ENCODE measurements at places on chromosomes 2 and 18.
A peak's percentile ranks its signal among the peaks of the same experiment; 100 is the strongest.

GRCh38 chr18:394987-395362, 105.5 kb downstream of the COLEC12 start:
- no peak for DNase-seq

DNA sequence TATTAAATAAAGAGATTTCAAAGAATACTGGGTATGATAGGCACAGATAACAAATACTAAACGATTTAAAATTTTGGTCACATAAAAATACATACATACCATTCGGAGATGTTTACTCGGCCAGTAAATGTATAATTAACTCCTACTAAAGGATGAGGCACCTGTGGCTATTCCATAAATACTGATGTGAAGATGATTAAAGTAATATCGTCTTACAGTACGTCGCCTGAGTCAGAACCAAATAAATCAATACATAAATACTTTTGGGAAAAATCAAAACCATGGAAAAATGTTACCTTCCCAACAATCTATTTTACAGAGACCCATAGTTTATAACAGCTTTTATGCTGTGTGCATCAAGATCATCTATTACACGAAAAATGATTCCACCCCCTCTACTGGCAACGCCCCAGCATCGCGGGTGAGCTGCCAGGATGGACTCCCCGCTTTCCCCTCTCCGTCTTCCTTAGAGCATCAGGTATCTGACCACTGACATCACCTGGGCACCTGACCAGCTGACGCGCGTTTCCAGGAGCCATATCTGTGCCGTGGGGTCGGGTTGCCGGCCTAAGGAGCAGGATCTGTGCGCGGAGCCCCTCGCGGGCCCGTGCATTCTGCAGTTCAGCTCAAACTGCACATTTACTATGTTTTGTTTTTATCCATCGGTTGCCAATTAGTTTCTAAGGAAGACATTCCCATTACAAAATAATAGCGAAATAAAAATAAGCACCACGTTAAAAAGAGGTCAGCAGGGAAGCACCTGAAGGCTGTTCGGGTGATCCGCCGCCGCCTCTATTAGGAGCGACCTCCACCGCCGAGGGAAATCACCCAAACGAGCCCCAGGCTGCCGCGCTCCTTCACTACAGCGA, 901 bp downstream of the ICA1L start:
- peak; percentile 62 for DNase-seq

DNA sequence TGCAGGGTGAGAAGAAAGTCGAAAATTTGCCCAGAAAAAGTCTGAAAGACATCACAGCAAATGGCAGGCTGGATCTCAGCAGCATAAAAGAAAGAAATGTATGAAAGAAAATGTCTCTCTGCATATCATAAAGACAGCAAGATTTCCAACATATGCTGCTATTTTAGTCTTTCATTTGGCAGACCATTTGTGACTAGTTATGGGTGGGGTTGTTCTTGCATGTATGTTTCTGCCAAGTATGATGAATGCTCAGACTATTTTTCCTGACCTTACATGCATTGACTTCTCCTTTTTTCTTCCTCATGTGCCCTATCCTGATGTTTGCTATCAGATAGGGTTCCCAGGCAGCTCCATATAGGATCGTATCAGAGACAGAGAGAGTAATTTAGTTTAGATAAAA, 58.5 kb upstream of the PARD3B start:
- DNase-seq = no peak

DNA sequence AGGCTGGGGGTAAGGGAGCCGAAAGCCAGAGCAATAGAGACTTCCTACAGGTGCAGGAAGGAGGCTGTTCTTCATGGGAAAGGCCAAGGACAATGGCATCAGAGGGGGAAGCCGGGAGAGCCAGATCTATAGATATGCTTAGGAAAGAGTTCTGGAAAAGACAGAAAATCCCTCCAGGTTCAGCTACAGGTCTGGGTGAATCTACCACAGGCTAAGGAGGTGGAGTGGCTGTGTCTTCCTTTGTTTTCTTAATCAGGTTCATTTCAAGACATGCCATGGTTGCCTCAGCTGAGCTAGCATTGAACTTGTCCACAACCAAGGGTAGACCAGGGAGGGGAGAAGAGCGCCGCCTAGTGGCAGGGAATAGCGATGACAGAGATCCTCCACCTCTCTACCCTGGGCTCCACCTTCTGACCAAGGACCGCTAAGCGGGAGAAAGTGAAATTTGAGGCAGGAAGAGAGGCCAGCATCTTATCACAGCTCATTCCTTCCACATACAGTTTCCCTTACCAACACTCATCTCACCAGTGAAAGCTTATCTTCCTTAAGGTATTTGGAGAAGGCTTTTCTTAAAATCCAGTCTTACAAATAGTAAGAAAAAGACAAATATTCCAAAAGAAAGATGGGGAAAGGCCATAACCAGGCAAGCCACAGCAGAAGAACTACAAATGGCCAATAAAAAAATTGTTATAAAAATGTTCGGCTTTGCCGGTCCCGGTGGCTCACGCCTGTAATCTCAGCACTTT, 74.2 kb downstream of the VIT start:
- peak; percentile 12 for DNase-seq

GRCh38 chr2:180596453-180596852, 384.0 kb upstream of the UBE2E3 start:
- no peak for DNase-seq

DNA sequence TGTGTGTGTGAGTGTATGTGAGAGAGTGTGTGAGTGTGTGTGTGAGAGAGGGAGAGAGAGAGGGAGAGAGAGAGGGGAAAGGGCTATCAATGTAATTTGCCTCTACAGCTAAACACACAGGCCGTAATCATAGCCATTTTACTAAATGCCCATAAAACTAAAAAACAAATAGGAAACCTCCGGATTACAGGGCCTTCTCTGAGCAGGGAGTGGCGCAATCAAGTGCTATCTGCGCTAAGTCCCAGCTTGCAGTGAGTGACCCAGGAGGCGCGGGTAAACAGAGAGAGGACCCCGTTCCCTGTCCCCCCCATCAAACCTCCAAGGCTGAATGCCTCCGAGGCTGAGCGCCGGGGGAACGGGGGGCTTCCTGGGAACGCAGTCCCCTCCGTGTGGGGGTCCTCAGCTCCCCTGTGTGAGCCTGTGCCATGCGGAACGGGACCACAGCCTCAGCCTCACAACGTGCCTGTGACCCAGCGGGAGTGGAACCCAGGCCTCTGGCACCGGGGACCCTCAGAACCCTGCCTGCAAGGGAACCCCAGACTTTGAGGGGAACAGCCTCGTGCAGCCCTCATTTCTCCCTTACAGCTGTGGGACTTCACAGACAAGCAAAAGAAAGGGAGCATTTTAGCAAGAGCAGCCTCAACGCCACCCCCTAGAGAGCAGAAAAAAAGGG, 54.7 kb upstream of the ID2 start:
- no peak for DNase-seq

DNA sequence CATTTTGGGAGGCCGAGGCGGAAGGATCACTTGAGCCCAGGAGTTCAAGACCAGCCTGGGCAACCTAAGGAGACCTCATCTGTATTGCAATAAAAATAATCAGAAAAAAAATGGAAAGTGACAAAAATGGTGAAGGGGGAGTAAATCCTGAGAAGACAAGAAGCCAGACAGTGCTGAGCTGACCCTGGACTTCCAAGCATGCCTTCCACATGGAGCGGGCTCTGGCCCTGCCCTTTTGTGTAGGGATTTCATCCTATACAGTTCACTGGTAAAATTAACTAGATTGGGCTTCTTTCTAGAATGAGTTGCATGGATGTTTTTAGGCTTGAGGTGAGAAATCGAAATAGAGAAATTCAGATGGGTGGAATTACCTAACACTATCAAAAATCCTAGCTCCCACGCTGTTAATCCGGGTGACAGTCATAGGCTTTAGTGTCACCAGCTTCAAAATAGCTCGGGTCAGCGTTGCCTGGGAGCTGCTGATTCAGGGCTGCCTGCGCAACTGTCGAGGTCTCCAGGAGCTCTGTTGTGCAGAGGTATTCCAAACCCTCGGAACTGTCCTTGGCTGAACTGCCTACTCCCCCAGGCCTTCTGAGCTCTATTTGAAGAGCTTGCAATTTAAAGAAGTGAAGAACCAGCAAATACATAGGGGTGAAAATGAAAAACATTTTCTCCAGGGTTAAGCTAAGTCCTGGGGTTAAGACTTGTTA, 21.5 kb upstream of the ZNF532 start:
- DNase-seq = no peak

GRCh38 chr2:46519265-46519664, 39.9 kb downstream of the TMEM247 start:
- DNase-seq = no peak

DNA sequence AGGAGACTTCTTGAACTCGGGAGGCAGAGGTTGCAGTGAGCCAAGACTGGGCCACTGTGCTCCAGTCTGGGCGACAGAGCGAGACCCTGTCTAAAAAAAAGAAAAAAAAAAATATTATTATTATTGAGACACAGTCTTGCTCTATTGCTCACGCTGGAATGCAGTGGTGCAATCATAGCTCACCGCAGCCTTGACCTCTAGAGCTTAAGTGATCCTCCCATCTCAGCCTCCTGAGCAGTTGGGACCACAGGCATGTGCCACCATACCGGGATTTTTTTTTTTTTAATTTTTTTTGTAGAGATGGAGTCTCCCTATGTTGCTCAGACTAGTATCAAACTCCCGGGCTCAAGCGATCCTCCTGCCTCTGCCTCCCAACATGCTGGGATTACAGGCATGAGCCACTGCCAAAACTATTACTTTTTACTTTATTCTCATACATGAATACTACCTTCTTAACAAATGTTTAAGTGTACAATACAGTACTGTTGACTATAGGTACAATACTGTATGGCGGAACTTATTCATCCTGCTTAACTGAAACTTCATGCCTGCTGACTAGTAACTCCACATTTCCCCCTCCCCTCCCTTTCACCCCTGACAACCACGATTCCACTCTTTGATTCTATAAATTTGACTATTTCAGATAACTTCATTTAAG, 15.5 kb downstream of the FBXO11 start:
- no peak for DNase-seq

DNA sequence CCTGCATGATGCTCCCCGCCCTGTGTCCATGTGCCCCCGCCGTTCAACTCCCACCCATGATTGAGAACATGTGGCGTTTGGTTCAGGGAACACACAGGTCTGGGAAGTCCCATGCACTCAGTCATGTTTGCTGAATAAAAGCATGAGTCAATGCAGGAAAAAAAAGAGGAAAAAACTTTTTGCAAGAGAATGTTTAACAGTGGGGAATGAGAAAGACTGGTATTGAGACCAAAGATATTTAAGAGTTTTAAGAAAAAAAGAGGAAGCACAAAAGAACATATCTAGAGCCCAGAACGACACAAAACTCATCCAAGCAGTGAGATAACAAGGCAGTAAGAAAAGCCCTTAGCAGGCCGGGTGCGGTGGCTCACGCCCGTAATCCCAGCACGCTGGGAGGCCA, 279.2 kb upstream of the THSD7B start:
- no peak for DNase-seq

- DNase-seq = no peak
These were observed 337.0 kb downstream of the MBD2 start for GRCh38 chr18:53887447-53887846.

DNA sequence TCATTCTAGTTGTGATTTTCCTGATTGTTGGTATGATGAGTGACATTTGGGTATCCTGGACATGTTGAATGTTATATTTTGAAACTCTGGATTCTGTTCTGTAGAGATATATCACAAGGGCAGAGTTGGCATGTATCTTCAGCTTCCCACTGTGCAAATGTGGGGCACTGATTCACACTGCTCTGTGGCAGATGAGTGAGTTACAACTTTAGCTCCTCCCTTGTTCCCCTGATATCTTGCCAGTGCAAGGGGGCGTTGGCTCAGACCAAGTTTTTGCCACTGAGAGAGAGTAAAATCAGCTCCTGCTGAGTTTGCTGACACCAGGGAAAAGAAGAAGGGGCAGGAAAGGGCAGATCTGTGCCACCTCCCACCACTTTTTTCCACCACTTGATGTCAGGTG, 199.6 kb upstream of the MMADHC start:
- no peak for DNase-seq

Data from CD4-positive, alpha-beta T cell treated with Interleukin-12 subunit alpha and Interleukin-12 subunit beta, for 1 hour (primary cell).